Upper lobe of left lung (tissue), 6 donors: ENCODE measurements at places on chromosomes 11 and 22. TPM values are rescaled to one million over a fixed set of nuclear protein-coding genes. Genes with fewer than 3 reads are reported as not detected.

SERPIND1 gene
- total RNA-seq: not detected

HEPN1 gene
- total RNA-seq: not detected

POU2AF2 gene
- total RNA-seq: not detected

OR6T1 gene
- not detected for total RNA-seq

OR52I1 gene
- not detected for total RNA-seq

CNGA4 gene
- 0.55 TPM for total RNA-seq

TTLL8 gene
- not detected for total RNA-seq

MMP1 gene
- total RNA-seq: not detected

HEPHL1 gene
- total RNA-seq: not detected

LRRC32 gene
- total RNA-seq: 85.1 TPM

CAPN5 gene
- 4.2 TPM for total RNA-seq

PAX6 gene
- not detected for total RNA-seq

DEPDC7 gene
- total RNA-seq: 1.0 TPM

TPCN2 gene
- 20.7 TPM for total RNA-seq

NADSYN1 gene
- total RNA-seq: 248 TPM

SAA1 gene
- total RNA-seq: 9.0 TPM
